Neural crest cell (in vitro differentiated cells): ENCODE measurements at places on chromosomes 1 and 21. TPM values are rescaled to one million over a fixed set of nuclear protein-coding genes. Genes with fewer than 3 reads are reported as not detected.

The OR2T29 gene
- total RNA-seq = not detected in 2 replicates

The SLC35F3 gene
- total RNA-seq = 2.5 and 2.6 TPM in 2 replicates

The PPOX gene
- total RNA-seq = 48.3 and 48.6 TPM in 2 replicates

The FALEC gene
- total RNA-seq = 1.2 and 1.3 TPM in 2 replicates

The TMEM53 gene
- total RNA-seq = 14.1 and 15.7 TPM in 2 replicates

The OR2L13 gene
- not detected in 2 replicates for total RNA-seq

The PRELP gene
- 2.9 and 3.4 TPM in 2 replicates for total RNA-seq

The MSH4 gene
- 0.34 and 0.56 TPM in 2 replicates for total RNA-seq

The MRPL24 gene
- 37.3 and 49.3 TPM in 2 replicates for total RNA-seq

GRCh38 chr1:68271596-68271995, 39.3 kb upstream of the WLS start:
- no peak overlapping the region for H3K4me3 ChIP-seq
- no peaks in the 10 kb centered on the region for H3K36me3 ChIP-seq
- no peaks in the 10 kb centered on the region for H3K27me3 ChIP-seq
- DNase-seq = no peak
- no peaks in the 10 kb centered on the region for H3K4me1 ChIP-seq
- H3K27ac ChIP-seq = no peak overlapping the region

DNA sequence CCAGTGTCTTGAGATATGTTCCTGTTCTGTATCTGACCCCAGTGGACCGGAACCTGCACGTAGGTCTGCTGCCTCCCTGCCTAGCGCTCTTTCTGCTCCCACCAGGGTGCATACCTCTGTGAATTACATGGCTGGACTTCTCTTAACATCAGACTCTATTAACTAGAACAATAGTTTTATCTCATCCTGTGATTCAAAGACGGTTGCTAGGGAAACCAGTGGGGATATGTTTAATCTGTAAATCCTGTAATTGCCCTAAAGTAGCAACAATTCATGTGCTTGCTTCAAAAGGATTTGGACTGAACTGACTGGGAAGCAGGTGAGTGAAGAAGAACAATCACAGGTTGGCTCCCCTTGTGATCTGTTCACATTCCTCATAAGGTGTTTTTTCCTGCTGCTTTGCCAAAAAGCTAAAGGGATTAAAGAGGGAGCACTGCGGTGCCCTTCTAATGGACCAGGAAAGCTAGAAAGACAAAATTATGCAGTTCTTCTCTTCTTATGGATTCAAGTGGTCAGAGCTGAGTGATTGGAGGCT, 52.7 kb upstream of the DIRAS3 start:
- peaks cover 19% of the 10 kb centered on the region for H3K4me1 ChIP-seq
- H3K36me3 ChIP-seq = peaks cover 9% of the 10 kb centered on the region
- no peak for DNase-seq
- no peak overlapping the region for H3K4me3 ChIP-seq
- no peak overlapping the region for H3K27ac ChIP-seq

DNA sequence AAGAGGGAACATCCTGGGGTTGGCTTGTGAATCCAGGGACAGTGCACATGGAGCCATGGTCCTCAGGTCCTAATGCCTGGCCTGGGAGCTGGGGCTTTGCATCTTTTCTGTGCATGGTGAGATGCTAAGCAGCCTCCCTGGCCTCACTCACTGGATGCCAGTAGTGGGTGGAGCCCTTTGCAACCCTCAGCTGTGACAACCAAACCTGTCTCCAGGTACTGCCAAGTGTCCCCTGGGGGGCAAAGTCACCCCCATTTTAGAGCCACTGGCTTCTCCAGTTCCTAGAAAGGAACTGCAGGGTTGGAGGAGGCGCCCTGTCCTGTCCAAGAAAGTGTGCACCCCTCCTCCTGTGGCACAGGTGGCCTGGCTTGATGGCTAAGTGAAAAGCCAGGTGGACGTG, 44.6 kb upstream of the GRIK3 start:
- no peaks in the 10 kb centered on the region for H3K36me3 ChIP-seq
- DNase-seq = no peak

DNA sequence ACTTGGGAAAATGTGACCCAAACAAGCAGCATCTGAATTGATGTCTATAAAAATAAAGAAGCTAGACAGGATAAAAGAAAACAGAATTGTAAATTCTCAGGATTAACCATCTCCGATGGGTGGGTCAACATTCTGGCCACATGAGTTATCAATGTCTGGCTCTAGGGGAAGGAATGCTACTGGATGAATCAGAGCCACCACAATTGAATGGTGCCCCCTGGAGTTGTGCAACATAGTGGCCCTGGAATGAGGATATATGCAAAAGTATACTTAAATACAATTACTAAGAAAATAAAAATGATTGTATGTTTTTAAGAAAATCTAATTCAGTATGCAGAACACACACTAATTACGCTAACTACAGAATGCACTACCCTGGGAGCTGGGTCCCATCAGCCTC, 185.6 kb downstream of the TGFBR3 start:
- DNase-seq = no peak
- no peaks in the 10 kb centered on the region for H3K27me3 ChIP-seq

DNA sequence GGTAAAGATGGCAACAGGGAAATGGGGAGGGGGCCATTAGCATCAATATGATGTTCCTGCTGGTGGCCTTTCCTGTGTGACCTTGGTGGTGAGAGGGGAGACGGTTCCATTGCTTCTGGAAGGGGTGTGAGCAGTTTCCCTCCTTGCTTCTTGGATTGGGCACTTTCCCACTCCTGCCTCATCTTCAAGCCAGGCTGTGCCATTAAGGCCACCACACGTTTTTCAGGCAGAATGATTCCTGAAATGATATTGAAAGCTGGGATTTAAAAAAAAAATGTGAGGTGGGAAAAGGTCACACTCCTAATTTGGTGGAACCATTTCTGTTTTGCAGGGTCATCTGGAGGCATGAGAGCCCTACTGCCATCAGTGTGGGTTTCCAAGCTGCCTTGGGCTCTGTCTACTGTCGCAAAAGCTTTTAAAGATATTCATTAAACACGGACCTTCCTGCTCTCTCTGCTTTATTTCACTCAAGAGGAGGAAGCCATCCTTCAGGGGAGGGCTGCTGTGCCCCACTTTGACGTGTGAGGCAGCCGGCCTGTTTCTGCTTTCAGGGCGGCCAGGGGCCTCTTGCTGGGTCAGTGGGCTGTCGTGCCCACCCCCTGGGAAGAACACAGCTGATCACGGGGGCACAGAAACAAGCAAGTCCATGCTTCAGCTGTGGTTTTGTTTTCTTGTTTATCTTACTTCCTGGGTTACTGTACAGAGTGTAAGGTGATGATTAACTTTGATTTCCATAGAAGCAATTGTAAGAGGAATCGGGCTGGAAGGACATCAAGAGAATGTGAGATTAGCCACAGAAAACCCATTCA, 8.0 kb downstream of the RIIAD1 start:
- H3K4me1 ChIP-seq = peaks cover 12% of the 10 kb centered on the region
- no peak overlapping the region for H3K4me3 ChIP-seq
- H3K36me3 ChIP-seq = no peaks in the 10 kb centered on the region
- peaks cover 50% of the 10 kb centered on the region for H3K27me3 ChIP-seq

GRCh38 chr1:210702506-210702905, 373.8 kb downstream of the HHAT start:
- no peaks in the 10 kb centered on the region for H3K36me3 ChIP-seq
- no peaks in the 10 kb centered on the region for H3K27me3 ChIP-seq
- peaks cover 9% of the 10 kb centered on the region for H3K4me1 ChIP-seq
- H3K27ac ChIP-seq = no peak overlapping the region
- DNase-seq = no peak

GRCh38 chr21:28240586-28240985, 752.1 kb downstream of the LTN1 start:
- H3K4me1 ChIP-seq = no peaks in the 10 kb centered on the region
- no peak overlapping the region for H3K4me3 ChIP-seq
- no peak overlapping the region for H3K27ac ChIP-seq
- H3K27me3 ChIP-seq = no peaks in the 10 kb centered on the region

DNA sequence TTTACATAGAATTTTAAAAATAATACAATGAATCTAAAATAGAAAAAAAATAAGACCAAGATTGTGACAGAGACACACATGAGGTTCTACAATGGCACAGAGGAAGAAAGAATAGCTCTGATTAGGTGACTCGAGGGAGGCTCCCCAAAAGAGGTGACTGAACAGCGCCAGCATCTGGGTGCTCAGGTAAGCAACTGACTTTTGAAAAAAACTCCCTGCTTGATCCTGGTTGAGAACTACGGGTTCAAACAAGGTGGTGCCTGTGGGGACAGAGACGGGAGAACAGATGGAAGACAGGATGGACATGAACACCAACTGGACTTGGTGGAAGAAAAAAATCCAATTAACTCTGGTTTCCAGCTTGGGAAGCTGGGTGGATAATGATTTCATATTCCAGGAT, 22.5 kb downstream of the BATF3 start:
- no peaks in the 10 kb centered on the region for H3K36me3 ChIP-seq
- H3K4me1 ChIP-seq = peaks cover 10% of the 10 kb centered on the region
- H3K4me3 ChIP-seq = no peak overlapping the region
- H3K27me3 ChIP-seq = no peaks in the 10 kb centered on the region
- no peak overlapping the region for H3K27ac ChIP-seq

- peaks cover 6% of the 10 kb centered on the region for H3K36me3 ChIP-seq
- no peaks in the 10 kb centered on the region for H3K27me3 ChIP-seq
- no peak for DNase-seq
- H3K27ac ChIP-seq = no peak overlapping the region
- peaks cover 46% of the 10 kb centered on the region for H3K4me1 ChIP-seq
Measured at GRCh38 chr1:164668491-164669400, 109.8 kb downstream of the PBX1 start.

- DNase-seq = no peak
- no peaks in the 10 kb centered on the region for H3K36me3 ChIP-seq
- H3K27me3 ChIP-seq = no peaks in the 10 kb centered on the region
Measured at GRCh38 chr1:177571485-177572076, 398.3 kb downstream of the SEC16B start.

GRCh38 chr1:22582661-22583635, 19.7 kb downstream of the EPHA8 start:
- H3K27me3 ChIP-seq = peaks cover 3% of the 10 kb centered on the region
- DNase-seq = no peak
- peaks cover 3% of the 10 kb centered on the region for H3K36me3 ChIP-seq
- no peaks in the 10 kb centered on the region for H3K4me1 ChIP-seq

DNA sequence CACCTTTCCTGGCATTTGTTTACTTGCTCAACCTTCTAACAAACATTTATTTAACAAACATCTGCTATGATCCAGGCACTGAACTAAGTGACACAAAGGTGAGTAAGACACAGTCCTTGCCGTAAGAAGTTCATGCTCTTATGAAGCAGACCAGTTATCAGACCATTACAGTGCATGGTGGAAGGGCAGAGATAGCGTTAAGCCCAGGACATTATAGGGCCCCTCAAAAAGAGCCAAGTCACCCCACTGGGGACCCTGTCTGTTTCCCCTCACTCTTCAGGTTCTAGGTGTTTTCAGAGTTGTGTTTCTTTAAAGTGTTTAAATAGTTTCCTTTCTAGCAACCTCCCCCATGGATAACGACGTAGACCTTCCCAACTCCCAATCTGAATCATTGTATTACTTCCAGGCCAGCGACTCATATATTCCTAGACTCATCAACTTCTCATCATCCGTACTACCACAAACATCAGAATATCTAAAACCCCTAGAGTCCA, 39.3 kb downstream of the TCP10L start:
- no peak overlapping the region for H3K4me3 ChIP-seq
- H3K4me1 ChIP-seq = peaks cover 13% of the 10 kb centered on the region
- no peak for DNase-seq
- H3K27me3 ChIP-seq = no peaks in the 10 kb centered on the region

- peaks cover 21% of the 10 kb centered on the region for H3K27me3 ChIP-seq
- H3K36me3 ChIP-seq = no peaks in the 10 kb centered on the region
- no peak overlapping the region for H3K27ac ChIP-seq
- DNase-seq = no peak
Measured at GRCh38 chr1:64356636-64357256, 113.2 kb upstream of the CACHD1 start.

DNA sequence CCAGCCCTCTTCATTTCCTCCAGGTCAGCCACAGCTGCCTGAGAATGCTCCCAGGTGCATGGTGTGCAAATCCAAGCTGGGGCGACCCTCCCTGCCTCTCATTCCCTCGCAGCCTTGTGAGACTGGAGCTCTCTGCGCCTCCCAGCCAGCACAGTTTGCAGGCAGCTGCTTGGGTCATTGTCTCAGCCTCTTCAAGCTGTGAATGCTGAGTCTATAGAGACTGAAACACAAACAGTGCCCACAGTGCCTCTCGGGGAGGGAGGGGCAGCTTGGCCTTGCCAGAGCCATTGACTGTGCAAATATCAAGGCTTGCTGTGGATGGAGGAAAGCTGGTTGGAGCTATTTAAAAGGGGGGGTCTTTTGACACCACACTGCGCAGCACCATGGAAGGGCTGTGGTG, 10.6 kb downstream of the PLXNA2 start:
- H3K36me3 ChIP-seq = peaks cover 4% of the 10 kb centered on the region
- peak overlapping the region; percentile 48 for H3K4me3 ChIP-seq
- DNase-seq = peak; percentile 38
- H3K4me1 ChIP-seq = peaks cover 73% of the 10 kb centered on the region

DNA sequence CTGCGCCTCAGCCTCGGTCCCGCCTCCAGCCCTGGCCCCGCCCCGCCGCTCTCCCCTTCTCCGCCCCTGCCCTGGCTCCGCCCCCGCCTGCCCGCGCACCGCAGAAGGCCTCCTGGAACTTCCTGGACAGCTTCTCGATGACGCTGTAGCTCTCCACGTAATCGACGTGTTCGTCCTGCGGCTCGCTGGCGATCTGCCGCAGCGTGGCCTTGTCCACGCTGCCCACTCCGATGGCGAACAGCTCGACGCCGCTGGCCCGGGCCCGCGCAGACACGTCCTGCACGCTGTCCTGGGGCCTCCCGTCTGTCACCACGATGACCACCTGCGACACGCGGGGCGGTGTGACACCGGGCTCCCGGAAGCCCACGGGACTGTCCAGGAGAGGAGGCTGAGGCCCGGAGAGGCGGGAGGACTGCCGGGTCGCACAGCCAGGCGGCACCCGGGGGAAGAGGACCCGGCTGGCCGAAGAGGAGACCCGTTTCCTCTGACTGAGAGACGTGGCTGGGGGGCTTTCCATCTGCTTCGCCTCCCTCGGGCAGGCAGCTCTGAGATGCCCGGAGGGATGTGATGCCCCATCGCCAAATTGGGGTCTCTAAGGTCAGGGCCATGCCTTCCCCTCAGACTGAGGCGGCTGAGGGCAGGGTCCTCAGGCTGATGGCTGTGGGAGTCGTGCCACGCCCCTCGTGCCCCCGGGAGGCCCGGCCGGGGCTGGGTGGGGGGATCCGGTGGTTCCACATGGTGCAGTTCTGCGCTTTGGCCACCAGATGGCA, 4.6 kb downstream of the MATN1 start:
- DNase-seq = peak; percentile 96
- no peaks in the 10 kb centered on the region for H3K36me3 ChIP-seq
- H3K27ac ChIP-seq = peak overlapping the region; percentile 57
- H3K27me3 ChIP-seq = no peaks in the 10 kb centered on the region
- H3K4me1 ChIP-seq = peaks cover 17% of the 10 kb centered on the region

DNA sequence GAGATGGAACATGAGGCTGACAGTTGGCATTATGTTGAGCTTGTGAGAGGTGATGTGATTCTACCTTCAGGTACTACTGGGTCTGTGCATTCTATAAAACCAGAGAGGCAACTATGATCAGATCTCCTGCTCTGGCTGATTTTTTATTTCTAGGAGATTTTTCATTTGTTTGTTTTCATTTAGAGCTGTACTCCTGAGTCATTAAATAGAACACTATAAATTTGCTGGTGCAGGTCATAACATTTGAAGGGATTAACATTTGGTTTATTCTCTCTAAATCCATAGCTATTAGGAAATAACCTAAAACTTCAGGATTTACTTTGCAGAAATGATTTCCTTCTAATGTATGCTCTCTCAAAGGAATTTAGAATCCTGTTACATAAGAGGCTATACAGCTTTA, 42.9 kb downstream of the MAGI3 start:
- H3K27ac ChIP-seq = no peak overlapping the region
- H3K27me3 ChIP-seq = no peaks in the 10 kb centered on the region
- no peaks in the 10 kb centered on the region for H3K4me1 ChIP-seq
- H3K36me3 ChIP-seq = no peaks in the 10 kb centered on the region
- no peak for DNase-seq
- no peak overlapping the region for H3K4me3 ChIP-seq
